ENCODE measurements at places on chromosomes 7 and 10.

DNA sequence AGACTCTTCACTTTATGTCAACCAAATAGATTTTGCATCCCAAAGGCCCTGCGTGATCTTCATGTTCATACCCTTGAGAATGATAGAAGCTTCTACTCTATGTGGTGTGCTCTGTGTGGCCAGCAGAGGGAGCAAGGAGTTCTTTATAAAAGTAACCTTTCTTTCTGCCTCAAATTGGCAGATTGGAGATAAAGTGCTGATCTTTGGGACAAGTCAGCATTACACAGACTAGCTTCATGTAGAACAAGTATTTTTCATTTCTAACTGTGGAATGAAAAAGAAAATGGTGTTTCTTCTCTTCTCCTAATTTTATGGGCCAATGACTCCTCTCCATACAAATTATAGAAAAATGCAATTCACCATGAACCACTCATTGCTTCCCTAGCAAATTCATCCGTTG, 1214.1 kb downstream of the SORCS1 start:
- H3K4me1 ChIP-seq = no peaks in the 10 kb centered on the region
- no peaks in the 10 kb centered on the region for H3K36me3 ChIP-seq
- DNase-seq = peak; percentile 36
- H3K27me3 ChIP-seq = no peaks in the 10 kb centered on the region
- no peak overlapping the region for H3K27ac ChIP-seq
- H3K4me3 ChIP-seq = no peak overlapping the region

DNA sequence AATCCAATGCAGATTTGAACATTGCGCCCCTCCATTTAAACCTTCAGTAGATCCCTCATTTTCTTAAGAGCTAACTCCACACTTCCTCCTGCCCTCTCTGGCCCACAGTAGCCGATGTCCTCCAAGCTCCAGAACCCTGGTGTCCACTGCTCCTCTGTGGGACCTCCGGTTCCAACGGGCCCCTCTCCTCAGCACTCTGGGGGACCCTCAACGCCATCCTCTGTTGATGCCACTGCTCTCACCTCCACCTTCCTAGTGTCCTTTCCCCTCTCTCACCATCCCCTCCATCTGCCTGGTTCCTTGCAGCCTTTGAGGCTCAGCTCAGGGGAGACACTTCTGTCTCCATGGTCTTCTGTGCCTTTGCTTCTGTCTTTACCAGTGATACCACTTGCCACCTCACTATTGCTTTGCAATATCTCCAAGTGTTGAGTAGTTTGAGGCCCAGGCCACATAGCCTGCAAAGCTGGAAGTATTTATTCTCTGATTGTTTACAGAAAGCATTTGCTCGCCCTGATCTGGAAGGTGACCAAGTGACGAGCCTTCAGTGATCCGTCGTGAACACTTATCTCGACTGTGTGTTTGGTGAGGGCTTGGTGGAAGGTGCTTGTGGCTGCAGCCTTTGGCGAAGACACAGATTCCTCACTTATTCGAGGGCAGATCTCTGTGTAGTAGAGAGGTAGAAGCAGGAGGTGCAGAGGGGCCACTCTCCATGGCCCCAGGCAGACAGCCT, 104.8 kb upstream of the SHH start:
- H3K4me3 ChIP-seq = no peak overlapping the region
- H3K27me3 ChIP-seq = no peaks in the 10 kb centered on the region
- DNase-seq = peak; percentile 50
- peaks cover 5% of the 10 kb centered on the region for H3K4me1 ChIP-seq

DNA sequence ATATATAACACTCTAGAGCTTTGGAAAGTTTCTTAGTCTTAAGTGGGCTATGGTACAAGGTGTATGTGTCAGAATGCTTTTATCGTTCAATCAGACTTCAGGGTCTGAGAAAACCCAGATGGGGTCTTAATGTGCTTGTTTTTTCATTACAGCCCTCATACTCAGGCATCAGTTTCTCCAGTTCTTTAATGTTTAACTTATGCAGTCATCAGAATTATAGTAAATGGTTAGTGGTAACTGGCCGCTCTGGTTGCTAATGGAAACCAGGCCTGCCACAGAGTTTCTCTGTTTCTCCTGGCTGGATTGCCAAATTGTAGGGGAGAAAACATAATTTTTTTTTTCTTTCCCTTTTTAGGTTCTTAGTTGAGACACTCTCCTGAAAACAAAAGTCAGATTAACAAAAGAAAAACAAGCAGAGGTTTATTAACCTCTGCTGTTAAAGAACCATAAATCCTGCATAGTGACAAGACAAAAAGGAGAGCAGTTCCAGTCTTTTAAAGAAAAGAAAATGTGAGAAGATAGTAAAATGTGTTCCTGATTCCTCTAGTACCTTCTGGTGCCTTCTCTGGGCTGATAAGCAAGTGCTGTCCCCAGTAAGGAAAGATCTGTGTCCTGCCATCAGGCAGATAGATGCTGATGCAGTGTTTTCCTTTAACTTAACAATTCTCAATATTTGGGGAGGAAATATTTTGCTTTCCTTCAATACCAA, 21.5 kb upstream of the GHITM start:
- no peak overlapping the region for H3K4me3 ChIP-seq
- no peak overlapping the region for H3K27ac ChIP-seq

GRCh38 chr10:15112657-15113056, 15.5 kb downstream of the RPP38 start:
- no peak overlapping the region for H3K4me3 ChIP-seq
- DNase-seq = no peak
- H3K4me1 ChIP-seq = no peaks in the 10 kb centered on the region
- no peaks in the 10 kb centered on the region for H3K27me3 ChIP-seq
- H3K27ac ChIP-seq = no peak overlapping the region

DNA sequence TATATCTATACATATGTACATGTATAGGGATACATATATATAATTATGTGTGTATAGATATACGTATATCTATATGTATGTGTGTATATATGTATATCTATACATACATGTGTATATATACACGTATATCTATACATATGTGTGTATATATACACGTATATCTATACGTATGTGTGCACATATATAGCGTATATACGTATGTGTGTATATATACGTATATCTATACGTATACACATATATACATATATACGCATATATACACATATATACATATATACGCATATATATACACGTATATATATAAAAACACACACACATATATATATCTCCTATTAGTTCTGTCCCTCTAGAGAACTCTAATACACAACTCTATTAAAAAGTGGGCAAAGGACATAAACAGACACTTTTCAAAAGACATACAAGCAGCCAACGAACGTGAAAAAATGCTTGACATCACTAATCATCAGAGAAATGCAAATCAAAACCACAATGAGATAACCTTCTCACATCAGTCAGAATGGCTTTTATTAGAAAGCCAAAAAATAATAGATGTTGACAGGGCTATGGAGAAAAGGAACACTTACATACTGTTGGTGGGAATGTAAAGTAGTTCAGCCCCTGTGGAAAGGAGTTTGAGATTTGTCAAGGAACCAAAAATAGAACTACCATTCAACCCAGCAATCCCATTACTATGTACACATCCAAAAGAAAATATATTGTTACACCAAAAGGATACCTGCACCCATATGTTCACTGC, 22.0 kb upstream of the TMEM120A start:
- DNase-seq = no peak
- no peaks in the 10 kb centered on the region for H3K27me3 ChIP-seq
- no peak overlapping the region for H3K4me3 ChIP-seq
- H3K27ac ChIP-seq = no peak overlapping the region
- H3K36me3 ChIP-seq = no peaks in the 10 kb centered on the region

GRCh38 chr10:851901-852300, 79.6 kb downstream of the LARP4B start:
- no peak for DNase-seq
- peaks cover 3% of the 10 kb centered on the region for H3K4me1 ChIP-seq
- H3K27me3 ChIP-seq = no peaks in the 10 kb centered on the region
- no peaks in the 10 kb centered on the region for H3K36me3 ChIP-seq

GRCh38 chr10:58264780-58265179, 2.9 kb downstream of the IPMK start:
- H3K4me3 ChIP-seq = no peak overlapping the region
- H3K4me1 ChIP-seq = peaks cover 11% of the 10 kb centered on the region
- no peaks in the 10 kb centered on the region for H3K27me3 ChIP-seq
- no peak overlapping the region for H3K27ac ChIP-seq
- DNase-seq = no peak

DNA sequence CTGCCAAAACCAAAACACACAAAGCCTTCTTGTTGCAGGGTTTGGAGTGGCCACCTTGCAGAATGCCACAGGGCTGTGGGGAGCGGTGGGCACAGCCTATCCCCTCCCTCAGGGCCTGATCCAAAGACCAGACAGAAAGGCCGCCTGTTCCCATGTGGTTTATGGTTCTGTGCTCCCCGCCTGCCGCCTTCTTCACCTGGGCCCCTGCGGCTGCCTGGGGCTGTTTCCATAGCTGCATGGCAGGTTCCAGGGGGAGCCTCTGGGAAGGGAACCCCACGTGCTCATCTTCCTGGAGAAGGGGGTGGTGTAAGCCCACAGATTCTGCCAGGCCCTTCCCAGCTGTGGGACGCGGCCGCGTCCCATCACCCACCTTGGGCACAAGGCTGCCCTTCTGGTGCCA, 70.7 kb upstream of the EZH2 start:
- no peaks in the 10 kb centered on the region for H3K36me3 ChIP-seq
- no peaks in the 10 kb centered on the region for H3K4me1 ChIP-seq

DNA sequence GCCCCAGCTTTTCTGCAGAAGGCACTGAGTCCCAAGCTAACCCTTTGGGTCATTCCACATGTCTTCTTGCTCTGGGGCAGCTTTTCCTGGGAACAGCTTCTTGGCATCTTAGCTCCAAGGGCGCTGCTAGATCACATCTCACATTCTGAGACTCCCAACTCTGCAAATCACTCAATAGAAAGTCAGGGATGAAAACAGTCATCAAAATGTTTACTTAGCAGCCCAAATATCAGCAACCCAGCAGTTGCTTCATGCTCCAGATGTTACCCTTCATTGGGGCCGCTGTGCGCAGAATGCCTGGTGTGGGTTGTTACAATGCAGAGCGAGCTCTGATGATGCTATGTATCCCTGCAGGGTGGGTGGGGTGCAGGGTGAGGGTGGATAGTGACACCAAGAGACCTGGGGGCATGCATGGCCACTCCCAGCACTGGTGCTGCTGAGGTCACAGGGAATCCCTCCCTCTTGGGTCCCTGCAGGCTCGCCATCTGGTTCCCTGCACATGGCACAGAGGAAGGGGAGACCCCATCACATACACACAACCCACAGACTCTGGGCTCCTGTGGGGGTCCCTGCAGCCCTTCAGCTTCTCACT, 19.0 kb downstream of the WDFY4 start:
- no peak overlapping the region for H3K4me3 ChIP-seq
- H3K27ac ChIP-seq = no peak overlapping the region
- H3K27me3 ChIP-seq = no peaks in the 10 kb centered on the region
- DNase-seq = no peak
- no peaks in the 10 kb centered on the region for H3K36me3 ChIP-seq

GRCh38 chr7:156445997-156446761, 194.4 kb upstream of the RNF32 start:
- H3K36me3 ChIP-seq = no peaks in the 10 kb centered on the region
- no peak for DNase-seq
- no peaks in the 10 kb centered on the region for H3K27me3 ChIP-seq
- no peaks in the 10 kb centered on the region for H3K4me1 ChIP-seq

GRCh38 chr10:104371753-104372152, 18.1 kb downstream of the CFAP58 start:
- no peaks in the 10 kb centered on the region for H3K4me1 ChIP-seq
- DNase-seq = no peak
- no peaks in the 10 kb centered on the region for H3K27me3 ChIP-seq
- H3K36me3 ChIP-seq = no peaks in the 10 kb centered on the region

DNA sequence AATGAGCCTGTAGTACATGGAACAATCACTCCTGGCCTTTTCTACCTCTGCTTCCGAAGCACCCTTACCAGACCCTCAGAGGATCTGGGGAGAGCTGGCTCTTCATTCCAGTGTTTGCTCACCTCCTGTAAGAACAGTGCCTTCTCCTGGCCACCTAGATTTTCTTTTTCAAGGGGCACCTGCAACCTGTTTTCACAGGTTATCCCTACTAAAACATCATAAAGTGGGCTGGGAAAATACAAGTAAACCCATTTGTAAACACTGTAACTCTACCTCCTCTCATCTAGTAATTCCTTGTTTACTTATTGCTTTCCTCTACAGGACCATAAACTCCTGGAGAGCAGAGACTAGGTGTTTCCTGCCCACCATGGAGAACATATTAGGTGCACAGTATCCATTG, 1.1 kb downstream of the PIK3AP1 start:
- H3K4me1 ChIP-seq = peaks cover 33% of the 10 kb centered on the region
- no peaks in the 10 kb centered on the region for H3K27me3 ChIP-seq
- peak overlapping the region; percentile 72 for H3K4me3 ChIP-seq
- DNase-seq = no peak
- no peaks in the 10 kb centered on the region for H3K36me3 ChIP-seq

- H3K4me3 ChIP-seq = no peak overlapping the region
- no peaks in the 10 kb centered on the region for H3K27me3 ChIP-seq
- no peaks in the 10 kb centered on the region for H3K4me1 ChIP-seq
- DNase-seq = no peak
These were observed 4.5 kb upstream of the CPVL start for GRCh38 chr7:29150856-29151255.

DNA sequence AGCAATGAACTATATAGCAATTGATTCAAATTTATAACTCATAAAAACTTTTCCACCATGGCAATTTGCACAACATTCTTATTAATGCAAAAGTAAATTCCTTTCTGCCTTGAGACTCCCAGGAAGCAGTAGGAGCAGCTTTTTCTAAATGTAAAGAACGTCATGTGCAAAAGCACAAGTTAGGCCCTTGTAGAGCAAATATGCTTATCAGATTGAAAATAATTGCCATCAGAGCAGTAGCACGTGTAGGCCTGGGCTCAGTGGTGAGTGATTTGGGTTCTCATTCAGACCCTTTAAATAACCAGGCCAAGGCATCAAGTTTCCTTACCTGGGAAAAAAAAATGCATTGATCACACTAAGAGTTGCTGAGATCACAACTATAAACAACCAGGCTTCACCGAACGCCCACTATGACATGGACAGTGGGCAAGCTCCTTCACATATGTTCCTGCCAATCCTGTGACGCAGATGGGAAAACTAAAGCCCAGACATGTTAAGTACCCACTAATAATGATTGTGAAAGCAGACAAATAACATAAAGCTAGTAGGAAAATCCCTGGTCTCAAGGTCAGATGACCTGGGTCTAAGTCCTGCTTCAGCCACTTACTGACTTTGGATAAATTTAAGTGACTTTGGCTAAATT, 22.1 kb upstream of the SAR1A start:
- no peak overlapping the region for H3K4me3 ChIP-seq
- no peaks in the 10 kb centered on the region for H3K4me1 ChIP-seq
- DNase-seq = no peak
- H3K36me3 ChIP-seq = no peaks in the 10 kb centered on the region

GRCh38 chr7:29748286-29749099, 57.8 kb upstream of the WIPF3 start:
- H3K27me3 ChIP-seq = no peaks in the 10 kb centered on the region
- H3K4me1 ChIP-seq = peaks cover 6% of the 10 kb centered on the region
- no peak overlapping the region for H3K27ac ChIP-seq
- no peaks in the 10 kb centered on the region for H3K36me3 ChIP-seq
